ENCODE measurements at places on chromosomes 11 and 22.

DNA sequence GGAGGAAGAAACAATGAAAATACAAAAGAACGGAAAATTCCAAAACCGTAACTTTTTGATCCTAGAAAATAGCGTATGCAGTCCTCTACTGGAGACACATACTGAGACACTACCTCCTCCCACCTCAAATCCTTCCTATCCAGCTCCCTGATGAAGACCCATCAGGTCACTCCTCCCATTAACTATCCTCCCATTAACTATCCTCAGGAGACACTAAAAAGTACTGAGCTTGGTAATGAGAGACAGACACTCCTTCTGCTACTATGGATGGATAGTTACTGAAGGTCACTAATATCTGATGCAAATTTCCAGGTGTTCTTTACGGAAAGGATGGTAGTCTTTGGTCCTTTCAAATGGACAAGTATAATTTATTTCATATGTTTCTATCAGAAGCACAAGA lies 237.5 kb upstream of the BLID start:
- DNase-seq: no peak

DNA sequence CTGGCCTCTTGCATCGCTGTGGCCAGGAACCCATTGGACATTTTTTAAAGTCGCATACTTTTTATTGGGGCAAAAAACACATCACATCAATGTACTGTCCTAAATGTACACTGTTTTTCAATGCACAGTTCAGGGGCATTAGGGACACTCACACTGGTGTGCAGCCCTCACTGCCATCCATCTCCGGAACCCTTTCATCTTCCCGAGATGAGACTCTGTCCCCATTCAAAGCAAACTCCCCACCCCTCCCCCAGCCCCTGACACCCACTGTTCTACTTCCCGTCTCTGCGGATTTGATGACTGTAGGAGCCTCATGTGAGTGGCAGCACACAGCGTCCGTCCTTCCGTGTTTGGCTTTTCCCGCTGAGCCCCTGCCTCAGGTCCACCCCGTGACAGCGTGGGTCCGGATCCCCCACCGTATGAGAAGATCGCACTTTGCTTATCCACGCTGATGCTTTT lies 41.8 kb upstream of the TH start:
- peak; percentile 32 for DNase-seq

- no peak for DNase-seq
These were observed 6.2 kb downstream of the ST14 start for GRCh38 chr11:130165601-130166456.

- DNase-seq: no peak
These were observed 8.9 kb downstream of the SDF2L1 start for GRCh38 chr22:21650823-21651520.

GRCh38 chr11:119910051-119910450 lies 181.1 kb upstream of the NECTIN1 start:
- no peak for DNase-seq

Measured in stimulated activated CD4-positive, alpha-beta T cell treated with anti-CD3 and anti-CD28 coated beads, Interleukin-12 subunit alpha, Interleukin-12 subunit beta, amount 100 ng/mL, for 48 hours (primary cell).